ENCODE measurements at places on chromosomes 1 and 21.

- no peak for DNase-seq
These were observed 164.3 kb upstream of the ATP1B1 start for GRCh38 chr1:168942165-168942564.

- DNase-seq, result no peak
These were observed 9.7 kb downstream of the TMPRSS3 start for GRCh38 chr21:42386034-42386591.

DNA sequence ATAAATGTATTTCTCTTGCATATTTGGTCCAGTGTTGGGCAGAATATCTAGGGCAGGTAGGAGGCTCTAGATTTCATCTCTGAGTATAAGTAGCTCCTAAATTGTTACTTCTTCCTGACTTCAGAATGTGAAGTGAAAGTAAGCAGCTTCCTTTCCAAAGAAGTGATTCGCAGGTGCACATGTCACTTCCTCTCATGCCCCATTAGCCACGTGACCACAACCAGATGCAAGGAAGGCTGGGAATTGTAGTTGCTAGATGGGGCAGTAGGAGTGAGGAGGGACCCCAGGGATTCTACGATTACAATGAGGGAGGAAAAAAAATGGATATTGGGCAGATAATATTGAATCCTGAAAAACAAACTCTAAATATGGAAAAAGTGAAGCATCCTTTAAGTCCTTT, 113.2 kb upstream of the CYYR1 start:
- no peak for DNase-seq

DNA sequence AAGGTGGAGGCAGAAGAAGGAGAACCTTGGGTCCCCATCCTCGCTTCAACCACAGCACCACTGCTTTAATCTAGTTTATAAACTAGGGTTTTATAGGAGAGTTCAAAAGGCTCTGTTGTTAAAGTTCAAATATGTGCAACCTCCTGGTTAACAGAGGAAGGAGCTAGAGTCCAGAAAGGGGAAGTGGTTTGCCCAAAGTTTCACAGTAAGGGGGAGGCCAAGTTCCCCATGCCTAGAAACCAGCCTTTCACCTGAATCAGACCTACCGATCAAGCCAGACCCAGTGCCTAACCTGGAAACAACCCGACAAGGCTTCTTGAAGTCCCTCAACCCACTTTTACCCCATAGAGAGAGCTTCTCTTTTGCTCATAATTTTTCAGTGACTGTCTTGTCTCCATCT, 106.5 kb downstream of the PLPP3 start:
- no peak for DNase-seq

GRCh38 chr1:208535511-208535910, 291.3 kb upstream of the PLXNA2 start:
- no peak for DNase-seq

GRCh38 chr1:46110521-46110920, 21.9 kb downstream of the PIK3R3 start:
- DNase-seq, result no peak

GRCh38 chr1:197958438-197959305, 41.5 kb downstream of the LHX9 start:
- no peak for DNase-seq

GRCh38 chr1:228487336-228488124, at the start of gene RNF187:
RNF187 (plus strand) TSS chr1:228487382.
- peak; percentile 85 for DNase-seq

DNA sequence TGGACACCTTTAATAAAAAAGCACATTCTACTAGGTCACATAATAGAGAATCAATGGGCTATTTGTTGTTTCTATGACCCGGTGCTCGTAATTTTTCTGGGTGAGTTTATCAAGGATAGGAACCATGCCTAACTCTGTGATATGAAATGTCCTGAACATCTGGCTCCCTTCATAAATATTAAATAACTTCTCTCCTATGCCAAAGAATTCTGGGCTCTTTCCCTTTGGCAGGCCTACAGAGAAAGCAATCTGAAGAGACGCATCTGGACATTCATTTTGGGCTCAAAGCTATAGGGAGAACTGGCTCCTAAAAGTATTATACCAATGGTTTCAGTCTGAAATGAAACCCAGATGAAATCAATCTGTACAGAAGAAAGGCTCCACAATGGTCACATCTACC, 38.8 kb upstream of the ANGPTL7 start:
- DNase-seq, result no peak

Data from stimulated activated CD4-positive, alpha-beta T cell treated with anti-CD3 and anti-CD28 coated beads, Interleukin-1b, Interleukin-23, amount 100 ng/mL, for 4 hours (primary cell).